ENCODE measurements at places on chromosomes 3 and 15.

DNA sequence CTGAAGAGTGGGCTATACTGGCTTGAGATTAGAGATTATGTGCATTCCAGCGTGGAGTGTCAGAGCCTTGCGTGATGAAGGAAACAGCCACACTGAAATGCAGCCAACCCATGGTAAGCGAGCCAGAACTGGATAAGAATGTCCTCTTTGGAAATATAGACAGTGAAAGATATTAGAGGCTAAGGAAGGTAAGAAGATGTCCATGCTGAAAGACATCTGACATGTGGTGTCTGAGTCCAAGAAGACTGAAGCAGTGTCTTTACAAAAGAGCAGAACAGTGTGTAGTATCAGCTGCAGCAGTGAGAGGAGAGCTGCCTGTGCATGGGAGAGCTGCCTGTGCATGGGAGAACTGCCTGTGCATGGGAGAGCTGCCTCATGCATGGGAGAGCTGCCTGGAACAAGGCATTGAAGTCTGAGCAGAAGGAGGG is 672.2 kb downstream of the DIPK2A start:
- H3K27ac ChIP-seq: no peak overlapping the region
- H3K4me3 ChIP-seq: no peak overlapping the region
- H3K27me3 ChIP-seq: no peaks in the 10 kb centered on the region
- no peaks in the 10 kb centered on the region for H3K4me1 ChIP-seq
- DNase-seq: no peak

DNA sequence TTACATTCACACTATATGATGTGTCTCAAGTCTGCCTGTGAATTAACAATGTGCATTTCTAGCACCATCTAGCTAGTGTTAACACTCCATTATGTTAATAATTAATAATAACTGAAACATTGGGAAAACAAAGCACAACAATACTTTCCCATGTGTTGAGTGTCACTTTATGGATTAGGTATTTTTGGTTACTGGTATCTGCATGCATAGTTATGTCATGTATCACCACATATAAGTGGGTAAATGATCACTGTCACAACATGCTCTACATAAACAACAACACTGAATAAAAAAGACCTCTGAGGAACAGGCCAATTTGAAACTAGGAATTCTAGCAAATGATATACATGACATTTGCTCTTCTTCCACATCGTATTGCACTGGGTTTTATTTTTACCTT is 74.7 kb downstream of the MLH1 start:
- H3K4me1 ChIP-seq: peaks cover 12% of the 10 kb centered on the region
- H3K27me3 ChIP-seq: no peaks in the 10 kb centered on the region
- no peak overlapping the region for H3K4me3 ChIP-seq
- no peak for DNase-seq

GRCh38 chr3:67809370-67809935 is 155.0 kb upstream of the SUCLG2 start:
- no peaks in the 10 kb centered on the region for H3K27me3 ChIP-seq
- no peak overlapping the region for H3K27ac ChIP-seq
- no peaks in the 10 kb centered on the region for H3K36me3 ChIP-seq
- H3K4me3 ChIP-seq: no peak overlapping the region

GRCh38 chr15:78234515-78235040 is at the start of gene ACSBG1:
Gene ACSBG1, minus strand, starts transcription at chr15:78234565. Its CDS starts 64 bp downstream, at chr15:78234501.
- peaks cover 9% of the 10 kb centered on the region for H3K27me3 ChIP-seq
- no peak for DNase-seq
- H3K36me3 ChIP-seq: no peaks in the 10 kb centered on the region
- no peak within 1 kb of the TSS for H3K27ac ChIP-seq

Measured in T-helper 2 cell treated with Interferon-gamma antibody and Interleukin-4, amounts not matched to agents 5 μg/mL and 100 μg/mL, for 36 hours (primary cell).